NCI-H1417 treated with DMSO at 0.1 percent for 48 hours (cell line): ENCODE measurements at places on chromosomes 3 and 15.

- no peak for DNase-seq
These were observed 126.4 kb downstream of the P2RY1 start for GRCh38 chr3:152961323-152961722.

DNA sequence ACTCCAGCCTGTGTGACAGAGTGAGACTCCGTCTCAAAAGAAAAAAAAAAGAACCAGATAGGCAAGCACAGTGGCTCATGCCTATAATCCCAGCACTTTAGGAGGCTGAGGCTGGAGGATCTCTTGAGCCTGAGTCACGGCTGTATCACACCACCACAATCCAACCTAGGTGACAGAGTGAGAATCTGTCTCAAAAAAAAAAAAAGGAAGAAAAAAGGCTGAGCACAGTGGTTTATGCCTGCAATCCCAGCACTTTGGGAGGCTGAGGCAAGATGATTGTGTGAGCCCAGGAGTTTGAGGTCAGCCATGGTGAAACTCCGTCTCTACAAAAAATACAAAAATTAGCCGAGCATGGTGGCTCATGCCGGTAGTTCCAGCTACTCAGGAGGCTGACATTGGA is 5.6 kb upstream of the NICN1 start:
- DNase-seq: no peak

- no peak for DNase-seq
These were observed 144.6 kb upstream of the VEPH1 start for GRCh38 chr3:157647820-157648219.

- DNase-seq: no peak
These were observed 11.4 kb downstream of the FHIT start for GRCh38 chr3:61239871-61240270.

DNA sequence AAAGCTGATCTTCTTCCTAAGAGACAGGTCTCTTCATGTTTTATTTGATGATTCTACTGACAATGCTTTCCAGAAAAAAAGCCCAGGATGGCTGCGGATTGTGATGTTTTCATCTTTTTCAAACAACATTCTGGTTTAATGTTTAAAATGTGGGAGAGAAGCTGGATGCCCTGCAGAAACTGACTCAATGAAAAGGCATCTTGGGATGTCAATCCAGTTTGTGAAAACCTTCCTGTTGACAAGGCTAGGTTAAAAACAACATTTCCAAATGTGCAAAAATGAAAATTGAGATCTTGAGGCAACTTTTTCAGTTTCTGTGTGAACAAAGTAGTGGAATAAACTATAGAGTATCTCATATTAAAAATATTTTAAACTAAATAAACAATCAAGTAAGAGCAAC is 156.0 kb upstream of the MRPL3 start:
- no peak for DNase-seq

DNA sequence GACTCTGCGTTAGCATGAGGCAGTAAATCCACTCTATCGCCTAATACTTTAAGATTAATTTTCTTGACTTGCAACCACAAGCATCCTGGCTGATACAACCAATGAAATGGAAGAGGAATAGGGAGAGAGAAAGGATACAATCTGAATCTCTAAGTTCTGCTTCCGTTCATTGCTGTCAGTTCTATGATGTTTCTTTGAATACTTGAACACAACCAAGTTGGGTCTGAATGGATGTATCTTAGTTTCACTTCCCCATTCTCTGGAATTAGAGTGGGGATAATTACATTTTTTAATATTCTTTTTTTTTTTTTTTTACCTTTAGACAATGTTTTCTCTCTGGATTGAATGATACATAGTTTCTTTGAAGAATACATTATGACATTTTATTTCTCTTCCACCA is 22.9 kb downstream of the PDE8A start:
- DNase-seq: no peak

- no peak for DNase-seq
These were observed 117.8 kb upstream of the KCNH8 start for GRCh38 chr3:19030522-19030839.

GRCh38 chr3:153099131-153099530 is 62.9 kb upstream of the RAP2B start:
- DNase-seq: no peak

DNA sequence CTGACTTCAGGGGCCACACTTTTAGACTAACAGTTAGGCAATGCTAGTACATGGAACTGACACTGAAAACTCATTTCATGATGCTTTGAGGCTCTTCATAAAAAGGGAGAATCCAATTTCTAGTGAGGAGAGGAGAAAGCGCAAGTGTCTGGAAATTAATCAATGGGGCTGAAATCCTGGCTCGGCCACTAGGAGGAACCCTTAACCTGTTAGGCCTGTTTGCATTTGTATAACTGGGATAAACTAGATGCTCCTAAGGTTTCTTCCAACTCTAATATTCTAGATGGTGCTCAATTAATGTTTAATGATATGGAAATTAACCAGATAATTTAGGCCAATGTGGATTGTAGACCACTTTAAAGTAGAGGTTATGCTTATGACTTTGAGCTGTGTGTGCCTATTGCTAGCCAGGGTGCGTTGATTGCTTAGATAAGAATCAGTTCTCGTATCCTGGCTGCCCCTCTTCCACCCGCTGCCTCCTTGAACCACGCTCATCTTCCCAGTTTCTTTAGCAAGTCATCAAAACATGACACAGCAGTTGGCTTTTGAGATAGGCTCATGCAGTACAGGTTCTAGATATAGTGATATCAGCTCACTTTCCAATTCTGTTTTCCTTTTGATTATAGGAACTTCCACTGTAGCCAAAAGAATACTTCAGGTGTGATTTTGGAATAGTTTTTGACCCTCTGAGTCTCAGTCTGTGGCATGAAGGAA is 16.8 kb upstream of the CRBN start:
- no peak for DNase-seq

DNA sequence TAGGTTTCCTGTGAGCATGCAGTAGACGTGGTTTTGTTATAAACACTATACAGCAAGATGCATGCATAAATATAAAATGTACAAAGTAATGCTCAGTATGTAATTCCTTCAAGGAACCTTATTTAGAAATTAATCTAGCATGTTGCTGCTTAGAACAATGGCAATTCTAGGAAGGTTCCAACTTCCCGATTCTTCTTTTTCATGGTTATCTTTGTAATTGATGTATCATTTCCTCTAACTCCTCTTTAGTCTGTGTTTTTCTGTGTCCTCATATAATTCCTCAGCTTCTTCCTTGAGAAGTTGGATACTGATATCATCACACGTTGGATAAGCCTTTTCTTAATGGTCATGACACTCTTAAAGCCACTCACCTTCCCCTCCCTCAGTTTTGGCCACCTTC is 3.5 kb downstream of the TSEN2 start:
- no peak for DNase-seq

GRCh38 chr15:88179562-88179961 is 77.0 kb downstream of the NTRK3 start:
- no peak for DNase-seq

- DNase-seq: no peak
These were observed 169.5 kb downstream of the CADPS start for GRCh38 chr3:62705721-62706120.

DNA sequence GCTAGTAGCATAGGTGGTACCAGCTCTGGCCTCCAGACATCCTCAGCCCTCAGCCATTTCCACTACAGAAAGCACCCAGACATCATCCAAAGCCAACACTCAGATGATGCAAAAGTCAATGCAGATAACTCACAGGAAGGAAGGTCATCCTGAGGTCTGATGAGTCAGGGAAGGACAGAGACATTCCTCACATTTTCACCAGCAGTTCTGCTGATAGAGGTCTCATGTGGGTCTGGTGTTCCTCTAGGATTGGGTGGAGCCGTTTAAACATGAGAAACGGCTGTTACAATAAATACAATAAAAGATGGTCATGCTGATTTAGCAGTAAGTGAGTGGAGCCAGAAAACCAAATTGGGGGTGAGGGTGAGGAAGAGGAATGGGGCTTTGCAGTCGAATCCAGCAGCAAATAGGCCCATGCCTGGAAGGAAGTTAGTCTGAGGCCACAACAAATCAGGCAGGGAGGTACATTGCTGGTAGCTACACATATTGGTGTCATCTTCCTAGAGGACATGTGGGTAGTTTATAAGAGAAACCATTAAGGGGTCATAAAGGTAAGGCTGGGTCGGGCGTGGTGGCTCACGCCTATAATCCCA is 33.3 kb upstream of the FLNB start:
- no peak for DNase-seq

- no peak for DNase-seq
These were observed 11.2 kb upstream of the ATP11B start for GRCh38 chr3:182782149-182782548.

GRCh38 chr3:107994956-107995715 is 95.7 kb downstream of the CD47 start:
- peak; percentile 58 for DNase-seq

- no peak for DNase-seq
These were observed 63.5 kb downstream of the CHST2 start for GRCh38 chr3:143182866-143183664.

GRCh38 chr3:16860234-16860633 is 24.5 kb upstream of the PLCL2 start:
- DNase-seq: no peak

DNA sequence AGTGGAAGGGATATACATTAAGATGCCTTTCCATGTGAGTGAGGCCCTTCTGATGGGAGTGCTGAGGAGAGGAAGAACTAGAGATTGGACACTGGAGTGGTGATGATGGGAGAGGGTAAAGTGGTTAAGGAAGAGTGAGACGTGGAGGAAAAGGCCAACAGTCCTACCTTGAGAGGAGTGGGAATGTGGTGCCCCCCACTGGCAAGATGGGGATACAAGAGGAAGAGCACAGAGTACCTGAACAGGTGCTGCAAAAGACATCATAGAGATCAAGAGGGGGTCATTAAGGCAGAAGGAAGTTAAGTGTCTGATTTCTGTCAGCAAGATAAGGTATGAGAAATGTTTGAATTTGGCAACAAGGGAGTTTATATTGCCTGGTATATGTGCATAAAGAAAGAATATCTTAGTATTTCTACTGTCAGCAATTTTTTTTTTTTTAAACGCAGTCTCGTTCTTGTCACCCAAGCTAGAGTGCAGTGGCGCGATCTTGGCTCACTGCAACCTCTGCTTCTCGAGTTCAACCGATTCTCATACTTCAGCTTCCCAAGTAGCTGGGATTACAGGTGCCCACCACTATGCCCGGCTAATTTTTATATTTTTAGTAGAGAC is 34.0 kb downstream of the ARIH2 start:
- no peak for DNase-seq

DNA sequence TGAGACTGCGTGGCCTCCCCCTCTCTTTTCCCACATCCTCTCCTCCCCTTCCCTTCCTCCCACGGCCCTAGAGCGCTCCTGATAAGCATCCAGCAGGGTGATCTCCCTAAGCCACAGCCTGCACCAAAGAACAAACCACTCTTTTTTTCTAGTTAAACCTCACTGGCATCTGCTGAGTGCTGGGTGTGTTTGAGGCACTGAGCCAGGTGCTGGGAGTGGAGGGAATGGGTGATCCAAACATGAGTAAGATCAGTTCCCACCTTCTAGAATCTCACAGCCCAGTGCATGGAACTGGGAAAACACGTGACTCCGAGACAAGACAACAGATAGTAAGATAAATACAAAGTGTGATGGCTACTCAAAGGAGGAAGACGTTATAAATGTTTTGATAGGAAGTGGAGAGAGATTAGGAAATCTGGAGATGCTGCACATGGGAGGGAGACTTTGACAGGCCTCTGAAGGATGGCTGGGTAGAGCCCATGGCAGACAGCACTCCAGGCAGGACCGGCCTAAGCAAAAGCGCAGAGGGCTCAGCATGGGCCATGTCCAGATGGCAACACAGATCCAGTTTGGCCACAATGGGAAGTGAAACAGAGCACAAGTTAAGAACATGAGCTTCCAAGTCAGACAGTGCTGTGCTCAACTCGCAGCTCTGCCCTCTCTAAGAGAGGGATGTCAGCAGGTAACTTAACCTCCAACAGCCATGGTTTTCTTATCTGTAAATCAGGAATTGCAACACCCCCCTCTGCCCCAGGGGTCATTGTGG is 55.6 kb downstream of the CCR3 start:
- no peak for DNase-seq

GRCh38 chr3:42224658-42225421 is 41.1 kb downstream of the CCK start:
- DNase-seq: no peak
